T-helper 17 cell (primary cell): ENCODE measurements at places on chromosomes 3 and 15.

DNA sequence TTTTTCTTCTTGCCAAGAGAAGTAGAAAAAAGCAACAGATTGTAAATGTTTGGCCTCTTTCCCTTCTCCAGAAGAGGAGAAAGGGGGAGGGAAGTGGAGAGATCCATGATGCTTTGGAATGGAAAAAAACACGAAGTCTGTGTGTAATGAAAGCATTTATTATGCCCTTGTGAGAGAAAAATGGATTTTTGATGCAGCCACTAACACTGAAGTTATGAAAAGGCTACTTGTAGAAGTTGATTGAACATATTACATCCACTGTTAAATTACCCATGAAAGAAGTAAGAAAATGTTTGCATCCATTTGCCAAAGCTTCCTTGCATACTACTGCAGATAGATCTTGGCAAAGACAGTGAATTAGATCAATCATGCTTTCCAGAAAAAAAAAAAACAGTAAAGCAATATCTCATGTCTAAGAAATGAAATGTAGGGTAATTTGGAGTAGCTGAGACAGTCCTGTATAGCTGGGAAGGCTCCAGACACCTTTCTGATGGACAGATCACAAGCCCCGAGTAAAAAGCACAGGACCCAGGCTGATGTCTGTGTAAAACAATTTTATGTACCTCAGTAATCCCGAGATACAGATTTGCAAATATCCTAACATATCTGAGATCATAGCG is 295.5 kb downstream of the PLOD2 start:
- no peak for DNase-seq

DNA sequence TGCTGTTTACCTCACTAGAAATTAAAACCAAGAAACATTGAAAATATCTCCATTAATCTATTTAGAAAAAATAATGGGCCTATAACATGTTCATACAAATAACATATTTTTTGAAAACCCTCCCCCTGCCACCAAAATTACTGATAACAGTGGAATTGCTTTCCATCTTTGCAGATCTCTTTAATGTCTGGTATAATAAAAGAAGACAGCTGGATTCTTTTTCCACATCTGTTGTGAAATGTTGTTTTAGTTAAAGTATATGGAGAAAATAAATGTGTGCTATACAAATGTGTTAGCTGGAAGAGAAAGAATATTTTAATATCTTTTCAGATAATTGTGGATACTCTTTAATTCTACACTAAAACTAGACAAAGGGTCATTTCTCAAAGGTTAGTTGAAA is 251.0 kb upstream of the GOLGA6L4 start:
- DNase-seq: no peak

GRCh38 chr3:30662836-30663235 is 56.4 kb downstream of the TGFBR2 start:
- no peak for DNase-seq

- no peak for DNase-seq
Observed at GRCh38 chr3:22122567-22122966, 371.6 kb upstream of the ZNF385D start.

DNA sequence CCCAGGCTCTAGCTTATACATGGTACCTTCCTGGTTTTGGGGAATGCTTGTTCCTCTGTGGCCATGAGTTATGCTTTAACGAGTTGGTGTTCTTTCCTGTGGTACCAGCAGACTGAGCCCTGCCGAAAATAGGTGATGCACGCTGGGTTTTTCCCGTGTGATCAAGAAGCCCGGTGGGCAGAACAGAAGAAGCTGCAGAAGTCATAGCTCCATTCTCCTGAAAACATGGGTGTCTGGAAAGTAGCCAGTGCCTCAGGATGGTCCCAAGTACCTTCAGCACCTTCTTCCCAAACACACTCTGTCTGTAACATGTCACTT is 25.2 kb downstream of the MAPKBP1 start:
- DNase-seq: no peak

DNA sequence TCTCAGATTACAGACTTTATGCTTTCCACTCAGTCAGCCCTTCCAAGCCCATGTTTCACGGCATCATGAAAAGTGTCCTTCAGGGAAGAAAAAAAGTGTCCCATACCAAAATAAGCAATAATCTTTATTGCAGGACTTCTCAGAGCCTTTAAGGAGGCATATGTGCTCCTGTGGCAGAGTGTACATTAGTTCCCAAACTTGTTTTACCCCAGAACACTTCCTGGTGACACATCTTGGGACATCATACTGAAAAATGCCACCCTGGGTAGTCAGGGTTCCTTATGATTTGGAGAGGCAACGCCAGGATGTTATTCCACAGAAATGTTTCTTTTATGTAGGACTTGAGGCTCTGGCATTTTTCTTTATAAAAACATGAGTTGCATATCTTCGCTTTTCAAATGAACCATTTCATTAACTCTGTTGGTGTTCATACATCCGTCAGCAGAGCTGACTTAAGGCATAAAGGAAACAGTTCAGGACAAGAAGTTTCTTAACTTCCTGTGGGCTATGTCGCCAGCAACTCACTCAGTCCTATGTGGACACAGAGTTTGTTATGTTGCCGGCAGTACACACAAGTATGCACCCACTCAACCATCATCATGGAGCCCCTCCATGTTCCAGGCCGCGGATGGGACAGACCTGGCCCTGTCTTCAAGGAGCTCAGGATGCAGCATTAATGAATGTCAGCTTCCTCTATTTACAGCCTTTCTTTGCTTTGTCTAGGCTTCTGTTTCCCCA is 63.8 kb downstream of the CASR start:
- no peak for DNase-seq

DNA sequence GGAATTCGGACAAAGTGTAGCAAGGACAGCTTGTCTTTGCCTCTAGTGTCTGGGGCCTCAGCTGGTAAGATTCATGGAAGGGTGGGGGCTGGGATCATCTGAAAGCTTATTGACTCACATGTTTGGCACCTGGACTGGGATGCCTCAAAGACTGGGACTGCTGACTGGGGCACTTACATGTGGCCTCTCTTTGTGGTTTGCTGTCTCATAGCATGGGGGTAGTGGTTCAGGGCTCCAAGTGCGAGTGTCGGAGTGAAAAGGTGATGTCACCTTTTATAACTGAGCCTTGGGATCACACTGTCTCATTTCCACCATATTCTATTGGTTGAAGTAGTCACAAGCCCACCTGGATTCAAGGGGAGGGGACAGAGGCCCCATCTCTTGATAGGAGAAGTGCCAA is 6.8 kb downstream of the MFSD1 start:
- no peak for DNase-seq

DNA sequence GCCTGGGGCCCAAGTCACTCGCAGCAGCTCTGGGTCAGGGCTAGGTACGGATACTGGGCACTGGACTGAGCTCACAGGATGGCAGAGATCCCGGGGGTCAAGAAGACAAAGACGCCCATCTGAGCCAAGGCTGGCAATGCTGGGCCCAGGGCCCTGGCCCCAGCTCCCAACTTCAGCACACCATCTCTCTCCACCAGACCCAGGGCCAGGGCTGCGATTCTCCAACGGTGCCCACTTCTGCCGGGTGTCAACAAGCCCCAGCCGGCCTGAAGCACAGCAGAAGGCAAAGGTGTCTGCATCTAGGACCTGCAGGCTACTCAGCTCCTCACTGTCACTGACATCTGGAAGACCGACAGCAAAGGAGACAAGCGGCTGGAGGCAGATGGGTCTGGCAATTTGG is 8.6 kb downstream of the WDR73 start:
- no peak for DNase-seq

GRCh38 chr3:67998281-67998680 is 343.9 kb upstream of the SUCLG2 start:
- DNase-seq: no peak
